ENCODE measurements at places on chromosomes 1 and 21. TPM values are rescaled to one million over a fixed set of nuclear protein-coding genes. Genes with fewer than 3 reads are reported as not detected.

GRCh38 chr21:45836694-45837670 is 144.6 kb upstream of the COL6A1 start:
- no peak for DNase-seq

GRCh38 chr1:224732377-224733026 is 116.4 kb downstream of the CNIH3 start:
- DNase-seq = no peak

- no peak for DNase-seq
Observed at GRCh38 chr1:203663821-203664220, 37.2 kb downstream of the ATP2B4 start.

- peak; percentile 89 for DNase-seq
Observed at GRCh38 chr1:54121482-54122134, 31.2 kb downstream of the CDCP2 start.

DNA sequence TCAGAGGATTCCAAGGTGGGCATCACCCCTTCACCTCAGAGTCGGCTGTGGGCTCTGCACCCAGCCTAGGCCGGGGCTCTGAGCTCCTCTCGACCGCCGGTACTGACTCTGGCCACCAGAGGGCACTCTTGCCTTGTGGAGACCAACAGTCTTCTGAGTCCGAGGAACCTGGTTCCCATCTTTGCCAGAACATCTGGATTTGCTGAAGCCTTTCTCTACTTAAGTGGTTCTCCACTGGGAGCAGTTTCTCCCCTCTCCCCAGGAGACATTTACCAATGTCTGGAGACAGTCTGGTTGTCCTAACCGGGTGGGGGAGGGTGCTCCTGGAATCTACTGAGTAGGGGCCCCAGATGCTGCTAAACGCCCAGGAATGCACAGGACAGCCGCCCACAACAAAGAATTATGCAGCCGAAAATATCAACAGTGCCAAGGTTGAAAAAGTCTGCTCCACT is 9.4 kb downstream of the ETV3L start:
- DNase-seq = peak; percentile 86

Gene AMIGO1
- 8.7 TPM for total RNA-seq

Gene SPRR2G
- total RNA-seq = not detected
